Prostate gland (tissue), 2 donors: ENCODE measurements at places on chromosomes 7 and 10. TPM values are rescaled to one million over a fixed set of nuclear protein-coding genes. Genes with fewer than 3 reads are reported as not detected.

The DUS4L gene
- 15.3 TPM for total RNA-seq

The PIP gene
- total RNA-seq = 98.2 TPM

DNA sequence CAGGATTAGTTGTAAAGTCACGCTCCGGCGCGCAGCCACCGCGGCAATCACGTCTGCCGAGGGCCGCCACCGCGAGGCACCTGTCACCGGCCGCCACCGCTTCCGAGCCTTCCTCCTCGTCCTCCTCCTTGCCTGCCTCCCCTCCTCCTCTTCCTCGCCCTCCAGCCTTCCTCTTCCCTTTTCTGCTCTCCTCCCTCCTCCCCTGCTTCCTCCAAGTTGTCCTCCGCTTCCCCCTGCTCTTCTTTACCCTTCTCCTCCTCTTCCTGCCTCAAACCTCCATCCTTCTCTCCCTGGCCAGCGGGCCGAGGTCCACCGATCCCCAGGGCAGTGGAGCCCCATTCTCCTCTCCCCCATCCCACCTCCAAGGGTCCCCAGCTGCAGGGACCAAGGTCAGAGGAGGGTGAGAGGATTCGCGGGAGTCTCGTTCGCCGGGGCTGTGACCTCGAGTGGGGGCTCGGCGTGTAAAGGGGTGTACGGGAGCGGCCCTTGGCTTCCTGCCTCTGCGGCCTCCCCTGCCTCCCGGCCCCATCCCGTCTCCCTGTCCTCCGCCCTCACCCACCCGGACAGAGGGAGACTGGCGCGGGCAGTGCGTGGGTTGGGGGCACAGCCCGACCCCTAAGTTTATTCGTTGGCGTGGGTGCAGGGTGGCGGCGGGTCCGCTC, 89.5 kb upstream of the PAX2 start:
- DNase-seq = no peak

- DNase-seq = no peak
Observed at GRCh38 chr10:125147971-125148439, 12.4 kb downstream of the CTBP2 start.

- DNase-seq = no peak
Observed at GRCh38 chr7:100943693-100944092, 5.6 kb upstream of the MUC3A start.

DNA sequence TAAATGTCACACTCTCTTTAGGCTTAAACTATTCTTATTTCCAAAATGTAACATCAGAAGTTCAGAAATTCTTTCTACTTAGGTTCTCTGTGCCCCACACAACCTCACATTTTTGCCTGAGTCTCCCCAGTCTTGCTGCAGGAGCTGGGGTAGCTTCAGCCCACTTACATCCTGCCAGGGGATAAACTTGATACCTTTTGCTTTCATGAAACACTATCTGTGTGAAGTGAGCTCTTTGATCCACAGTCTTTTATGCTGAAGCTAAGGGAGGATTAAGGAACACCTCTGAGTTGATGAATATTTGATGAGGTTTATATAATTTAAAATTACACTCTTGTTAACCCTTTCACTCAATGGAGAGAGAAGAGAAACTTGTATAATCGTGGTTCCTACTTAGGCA, 341.0 kb downstream of the AUTS2 start:
- DNase-seq = no peak

GRCh38 chr7:95916573-95917297, 144.4 kb downstream of the DYNC1I1 start:
- DNase-seq = peak; percentile 78
